BJ (cell line): ENCODE measurements at places on chromosomes 7 and 10. TPM values are rescaled to one million over a fixed set of nuclear protein-coding genes. Genes with fewer than 3 reads are reported as not detected.
A peak's percentile ranks its signal among the peaks of the same experiment; 100 is the strongest.

The CLEC2L gene
- polyA plus RNA-seq: not detected in 2 replicates

GRCh38 chr7:133268355-133268754 lies 15.5 kb downstream of the EXOC4 start:
- DNase-seq: no peak

DNA sequence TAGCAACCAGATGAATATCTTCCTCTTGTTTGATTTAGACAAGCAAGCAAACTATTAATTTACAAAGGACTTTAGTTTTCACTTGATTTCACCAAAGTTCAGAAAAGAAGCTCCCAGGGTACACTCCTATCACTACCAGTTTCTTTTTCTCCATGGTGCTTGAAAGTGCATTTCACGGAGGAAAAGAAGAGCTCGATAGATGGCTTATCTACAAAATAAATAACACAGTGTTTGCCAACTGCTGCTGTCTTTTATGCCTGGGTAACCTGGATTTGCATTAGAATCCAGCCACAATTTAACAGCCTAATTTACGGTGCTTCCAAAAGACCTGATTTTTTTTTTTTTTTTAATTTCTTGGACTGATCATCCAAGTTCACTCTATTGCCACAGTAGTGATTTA lies 275.7 kb downstream of the GPR37 start:
- DNase-seq: no peak

DNA sequence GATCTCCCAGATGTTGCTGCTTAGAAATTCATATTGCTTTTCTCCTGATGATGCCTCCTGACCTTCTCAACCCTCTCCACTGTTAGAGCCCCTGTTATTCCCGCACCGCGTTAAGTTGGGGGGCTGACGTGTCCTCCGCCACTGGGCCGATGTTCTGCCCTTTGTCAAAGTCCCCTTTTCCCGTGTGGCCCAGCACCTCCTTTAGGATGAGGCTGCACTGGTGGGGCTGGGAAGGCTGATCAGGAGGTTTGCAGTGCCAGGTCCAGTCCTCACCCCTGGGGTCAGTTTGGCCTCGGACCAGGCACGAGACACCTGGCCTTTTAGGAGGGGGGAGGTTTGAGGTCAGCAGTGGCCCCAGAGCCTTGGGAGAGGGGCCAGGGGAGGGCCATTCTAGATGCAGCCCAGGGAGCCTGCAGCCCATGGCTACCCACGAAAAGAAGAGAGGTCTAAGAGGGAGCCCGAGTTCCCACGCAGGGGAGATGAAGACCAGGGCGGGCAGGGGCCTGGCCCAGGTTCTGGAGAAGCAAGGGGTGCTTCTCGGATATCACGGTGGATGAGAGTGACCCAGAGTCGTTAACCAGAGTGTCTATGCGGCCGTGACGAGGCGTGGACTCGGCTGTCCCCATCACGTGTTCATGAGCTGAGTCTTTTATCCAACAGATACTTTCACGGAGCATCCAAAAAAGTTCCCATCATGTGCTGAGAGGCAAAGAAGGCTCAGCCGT lies 150.4 kb downstream of the DNAJB6 start:
- no peak for DNase-seq

GRCh38 chr7:129630341-129630740 lies 18.8 kb downstream of the NRF1 start:
- no peak for DNase-seq

DNA sequence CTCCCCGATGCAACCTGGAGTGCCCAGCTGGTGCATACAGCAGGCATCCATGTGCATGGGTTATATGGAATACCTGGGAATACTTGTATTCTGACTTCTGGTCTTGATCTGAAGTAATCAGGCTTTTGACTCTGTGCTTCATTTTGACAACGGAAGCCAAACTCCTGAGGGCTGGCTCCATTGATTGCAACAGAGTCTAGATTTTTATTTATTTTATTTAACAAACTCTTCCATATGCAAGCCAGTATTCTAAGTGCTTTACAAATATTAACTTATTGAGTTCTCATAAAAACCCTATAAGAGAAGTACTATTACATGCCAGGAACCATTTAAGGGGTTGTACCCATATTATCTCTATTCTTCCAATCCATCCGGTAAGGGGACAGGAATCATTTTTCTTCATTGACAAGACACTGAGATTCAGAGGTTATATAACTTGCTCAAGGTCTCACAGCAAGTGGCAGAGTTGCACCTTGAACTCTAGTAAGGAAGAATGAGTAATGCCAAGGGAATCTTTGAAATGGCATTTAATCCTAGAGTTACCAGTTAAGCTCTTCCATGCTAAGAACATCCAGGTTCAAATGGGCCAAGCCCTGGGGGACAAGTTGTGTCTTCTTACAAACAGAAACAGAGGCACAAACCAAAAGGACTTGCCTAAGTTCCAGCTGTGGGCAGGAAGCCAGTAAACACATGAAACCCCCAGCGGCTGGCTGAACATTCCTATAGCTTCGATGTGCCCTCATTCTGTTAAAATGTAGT lies 241.0 kb downstream of the WDR11 start:
- DNase-seq: no peak

The PSAP gene
- 1,482 and 1,979 TPM in 2 replicates for polyA plus RNA-seq

The OR13A1 gene
- not detected in 2 replicates for polyA plus RNA-seq

- DNase-seq: peak; percentile 53
Observed at GRCh38 chr10:16904639-16905061, 87.4 kb upstream of the RSU1 start.

DNA sequence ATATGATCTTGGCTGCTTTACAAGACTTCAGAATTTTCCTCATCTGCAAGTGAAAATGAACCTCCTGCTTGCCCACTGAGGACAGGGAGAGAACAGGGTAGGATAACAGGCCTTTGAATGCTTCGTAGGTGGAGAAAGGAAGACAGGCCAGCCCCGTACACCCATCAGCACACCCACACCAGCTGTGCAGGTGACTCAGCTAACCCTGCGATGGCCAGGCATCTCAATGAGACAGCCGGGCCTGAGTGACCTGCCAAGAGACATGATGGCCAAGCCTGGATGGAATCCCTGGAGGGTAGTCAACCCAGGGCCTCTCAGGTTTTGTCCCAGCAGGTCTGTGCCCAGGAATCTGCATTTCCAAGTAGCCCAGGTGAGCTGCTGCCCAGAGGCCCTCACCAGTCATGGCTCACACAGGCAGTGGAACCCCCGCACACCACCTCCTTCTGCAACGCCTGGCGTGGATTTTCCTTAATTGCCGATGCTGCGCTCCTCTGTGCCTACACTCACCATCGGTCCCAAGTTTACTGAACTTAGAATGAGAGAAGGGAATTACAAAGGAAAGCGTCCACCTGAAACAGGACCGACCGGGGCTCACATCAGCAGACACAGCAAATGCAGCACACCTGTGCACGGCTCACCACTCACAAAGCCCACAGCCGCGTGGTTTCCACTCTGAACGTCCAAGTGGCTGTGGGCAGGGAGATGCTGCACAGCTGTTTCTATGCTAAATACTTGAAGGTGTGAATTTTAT lies 163.7 kb downstream of the DIP2C start:
- no peak for DNase-seq

The OR9A2 gene
- polyA plus RNA-seq: not detected in 2 replicates

The NAT16 gene
- polyA plus RNA-seq: 0.02 TPM in 1 of 2 replicates, not detected in the other

GRCh38 chr10:2910656-2911055 lies 156.7 kb upstream of the PFKP start:
- DNase-seq: no peak

The POLR1F gene
- 5.1 and 14.0 TPM in 2 replicates for polyA plus RNA-seq

GRCh38 chr7:82131215-82131614 lies 312.4 kb downstream of the CACNA2D1 start:
- DNase-seq: no peak

GRCh38 chr10:85642082-85642420 lies 724.5 kb downstream of the GRID1 start:
- DNase-seq: no peak

The TSC22D4 gene
- polyA plus RNA-seq: 9.7 and 20.7 TPM in 2 replicates

DNA sequence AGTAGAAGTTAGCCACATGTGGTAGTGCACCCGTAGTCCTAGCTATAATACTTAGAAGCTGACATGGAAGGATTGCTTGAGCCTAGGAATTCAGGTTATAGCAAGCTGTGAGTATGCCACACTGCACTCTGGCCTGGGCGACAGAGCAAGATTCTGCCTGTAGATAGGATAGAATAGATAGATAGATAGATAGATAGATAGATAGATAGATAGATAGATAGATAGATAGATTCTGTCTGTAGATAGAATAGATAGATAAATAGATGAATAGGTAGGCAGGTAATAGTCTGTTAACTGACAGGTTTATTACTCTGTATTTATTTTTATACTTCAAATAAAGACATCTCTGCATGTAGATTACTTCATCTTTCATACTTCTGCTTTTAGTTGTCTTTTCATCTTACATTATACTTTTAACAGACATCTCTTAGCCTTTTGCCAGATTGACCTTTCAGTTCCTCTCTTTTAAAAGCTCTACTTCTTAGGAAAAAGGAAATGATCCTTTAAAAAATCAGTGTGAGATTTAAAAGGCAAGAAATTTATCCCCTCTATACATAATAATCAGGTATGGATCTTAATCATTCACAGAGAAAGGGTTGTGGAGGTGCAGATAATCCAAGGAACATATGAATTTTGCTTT lies 31.8 kb downstream of the CCAR1 start:
- DNase-seq: no peak

- no peak for DNase-seq
Observed at GRCh38 chr7:139827042-139827441, 2.0 kb upstream of the TBXAS1 start.

DNA sequence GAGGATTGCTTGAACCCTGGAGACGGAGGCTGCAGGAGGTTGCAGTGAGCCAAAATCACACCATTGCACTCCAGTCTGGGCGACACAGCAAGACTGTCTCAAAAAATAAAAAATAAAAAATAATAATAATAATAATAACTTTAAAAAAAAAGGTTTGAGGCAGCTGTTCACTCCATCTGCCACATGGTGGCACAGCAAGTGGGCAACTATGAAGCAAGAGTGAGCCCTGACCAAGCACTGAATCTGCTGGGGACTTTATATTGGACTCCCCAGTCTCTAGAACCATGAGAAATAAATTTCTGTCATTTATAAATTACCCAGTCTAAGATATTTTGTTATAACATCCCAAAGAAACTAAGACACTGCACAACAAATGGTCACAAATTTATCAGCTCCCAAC lies 14.6 kb upstream of the BRI3 start:
- no peak for DNase-seq

DNA sequence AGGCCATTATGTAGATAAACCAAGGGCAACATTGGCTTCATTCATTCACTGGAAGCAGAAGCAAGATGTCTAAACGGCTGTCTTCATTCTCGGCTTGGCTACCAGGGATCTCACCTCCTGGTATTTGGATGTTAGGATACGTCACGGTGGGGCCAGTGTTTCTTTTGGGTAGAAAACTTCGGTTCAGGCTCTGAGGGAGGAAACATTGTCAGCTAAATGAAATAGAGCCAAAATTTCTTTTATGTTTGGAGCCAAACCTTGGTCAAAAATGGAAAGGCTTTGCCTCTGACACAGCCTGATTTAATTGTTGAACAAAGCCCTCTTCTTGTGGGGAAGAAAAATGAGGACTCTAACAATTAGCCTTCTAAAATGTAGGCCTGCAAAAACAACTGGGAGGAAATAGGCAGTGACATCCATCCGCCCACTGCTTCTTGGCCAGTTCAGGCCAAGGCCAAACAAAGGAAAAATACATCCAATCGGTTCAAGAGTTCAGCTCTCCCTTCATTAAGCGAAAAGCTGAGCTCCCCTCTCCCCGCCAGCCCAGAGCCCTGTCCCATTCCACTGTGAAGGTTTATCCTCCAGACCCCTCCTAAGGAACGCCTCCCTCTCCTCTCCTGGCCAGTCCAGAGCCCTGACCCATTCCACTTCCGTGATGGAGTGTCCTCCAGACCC lies 44.4 kb downstream of the PFKFB3 start:
- no peak for DNase-seq

- no peak for DNase-seq
Observed at GRCh38 chr10:86992456-86992855, 24.2 kb downstream of the ADIRF start.

The AKR1C2 gene
- 0.37 and 0.98 TPM in 2 replicates for polyA plus RNA-seq

The MACC1 gene
- not detected in 2 replicates for polyA plus RNA-seq

DNA sequence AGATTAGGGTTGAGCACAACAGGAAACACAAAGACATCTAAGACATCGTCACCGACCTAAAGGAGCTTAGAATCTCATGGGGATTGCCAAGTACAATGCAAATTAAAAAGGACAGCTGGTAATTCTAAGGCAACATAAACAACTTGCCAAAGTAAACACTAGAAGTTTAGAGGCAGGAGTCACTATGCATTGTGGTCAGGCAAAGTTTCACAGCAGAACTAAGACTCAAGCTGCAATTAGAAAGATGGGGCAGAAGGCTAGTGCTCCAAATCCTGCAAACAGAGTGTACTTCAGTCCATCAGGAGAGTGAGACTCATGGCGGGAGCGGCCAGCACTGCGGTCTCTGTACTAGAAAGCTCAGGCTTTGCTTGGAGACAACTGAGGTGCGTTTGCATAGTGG lies 52.7 kb downstream of the HIPK2 start:
- DNase-seq: peak; percentile 30

DNA sequence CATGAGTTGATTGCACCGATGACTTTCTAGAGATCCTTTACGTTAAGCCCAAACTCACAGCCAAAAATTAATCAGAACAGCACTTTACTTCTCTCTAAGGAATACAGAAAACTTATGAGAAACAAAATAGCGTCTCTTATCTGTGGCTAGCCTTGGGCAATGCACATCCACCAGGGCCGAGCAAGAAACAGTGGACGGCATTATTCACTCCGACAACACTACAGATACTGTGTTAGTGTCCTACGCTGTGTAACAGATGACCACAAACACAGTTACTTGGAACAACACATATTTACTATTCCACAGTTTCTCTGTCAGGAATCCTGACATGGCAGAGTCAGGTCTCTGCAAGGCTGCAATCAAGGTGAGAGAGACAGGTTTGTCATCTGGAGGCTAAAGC lies 598.3 kb upstream of the ADARB2 start:
- DNase-seq: no peak

GRCh38 chr7:26900251-26900650 lies 35.9 kb upstream of the SKAP2 start:
- no peak for DNase-seq

The CLCN1 gene
- not detected in 2 replicates for polyA plus RNA-seq

DNA sequence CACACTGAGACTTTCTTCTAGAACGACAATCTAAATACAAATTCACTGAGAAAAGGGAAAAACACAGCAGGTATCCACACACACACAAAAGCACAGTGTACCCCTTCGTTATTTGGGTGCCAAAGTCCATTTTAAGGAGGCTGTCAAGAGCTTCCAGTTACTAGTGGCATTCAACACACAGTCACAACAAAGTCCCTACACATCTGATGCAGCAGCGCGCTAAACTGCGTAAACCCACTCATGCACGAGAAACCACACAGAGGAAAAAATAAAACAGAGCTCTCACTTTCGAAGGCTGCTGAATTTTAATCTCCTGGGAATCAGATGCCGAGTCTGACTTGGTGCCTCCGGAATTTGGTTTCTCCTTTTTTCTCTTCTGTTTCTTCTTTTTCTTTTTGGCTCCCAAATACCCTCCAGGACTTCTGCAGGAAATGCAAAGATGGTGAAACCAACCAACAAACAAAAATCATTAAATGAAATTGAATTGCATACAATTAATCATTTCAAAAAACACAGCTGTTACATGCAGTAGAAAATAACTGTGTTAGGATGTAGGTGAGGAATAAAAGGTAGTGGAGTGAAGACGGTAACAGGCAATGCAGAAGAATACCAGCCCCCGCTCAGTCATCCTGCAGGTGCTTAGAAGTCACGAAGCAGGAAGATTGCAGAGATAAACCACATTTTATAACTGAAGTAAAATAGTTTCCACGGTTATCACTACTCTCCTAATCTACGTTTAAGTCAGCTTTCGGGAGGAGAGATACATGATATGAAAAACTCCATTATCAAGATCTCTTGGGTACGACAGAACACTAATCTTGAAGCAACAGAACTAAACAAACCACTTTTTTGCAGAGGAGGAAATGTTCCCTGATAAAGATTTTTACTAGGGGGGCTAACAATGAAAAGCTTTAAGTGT lies 27.1 kb downstream of the NMT2 start:
- DNase-seq: no peak

The LIPN gene
- polyA plus RNA-seq: not detected in 2 replicates
